A549 (cell line): ENCODE measurements at places on chromosomes 5 and 9. TPM values are rescaled to one million over a fixed set of nuclear protein-coding genes. Genes with fewer than 3 reads are reported as not detected.

DNA sequence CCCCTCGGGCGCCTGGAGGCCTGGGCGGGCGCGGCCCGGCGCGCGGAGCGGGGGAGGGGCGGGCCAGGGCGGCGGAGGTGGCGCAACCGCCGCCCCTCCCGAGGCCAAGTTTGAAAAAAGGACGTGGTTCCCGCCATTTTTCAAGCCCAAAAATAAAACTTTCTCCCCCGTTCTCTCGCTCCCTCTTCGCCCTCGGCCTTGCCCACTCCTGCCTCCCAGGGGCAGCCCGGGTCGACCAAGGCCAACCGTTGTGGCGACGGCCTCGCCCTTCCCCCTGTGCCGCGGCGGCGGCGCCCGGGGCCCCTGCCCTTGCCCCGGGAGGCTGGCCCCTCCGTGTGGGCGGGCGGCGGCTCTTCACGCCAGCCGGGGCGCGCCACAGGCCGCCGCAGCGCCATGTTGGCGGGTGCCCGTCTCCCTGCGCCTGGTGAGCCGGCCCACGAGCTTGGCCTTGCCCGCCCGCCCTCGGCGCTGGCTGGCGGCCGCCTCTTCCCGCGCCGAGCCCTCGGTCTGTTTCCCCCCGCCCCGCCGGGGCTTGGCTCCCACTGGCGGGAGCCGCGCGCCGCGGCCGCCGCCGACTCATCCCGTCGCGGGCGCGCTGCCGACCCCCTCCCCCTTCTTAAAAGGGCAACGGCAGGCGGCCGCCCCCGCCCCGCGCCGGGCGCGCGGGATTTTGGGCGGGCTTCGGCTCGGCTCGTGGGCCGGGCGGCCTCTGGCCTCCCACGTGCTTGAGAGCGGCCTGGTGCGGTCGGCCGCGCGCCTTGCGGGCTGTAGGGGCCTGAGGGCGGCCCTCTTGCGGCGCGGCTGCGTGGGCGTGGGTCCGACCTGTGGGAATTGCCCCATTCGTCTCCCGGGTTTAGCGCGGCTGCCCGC lies 1.3 kb downstream of the ANP32B start:
- DNase-seq = peak; percentile 66

DNA sequence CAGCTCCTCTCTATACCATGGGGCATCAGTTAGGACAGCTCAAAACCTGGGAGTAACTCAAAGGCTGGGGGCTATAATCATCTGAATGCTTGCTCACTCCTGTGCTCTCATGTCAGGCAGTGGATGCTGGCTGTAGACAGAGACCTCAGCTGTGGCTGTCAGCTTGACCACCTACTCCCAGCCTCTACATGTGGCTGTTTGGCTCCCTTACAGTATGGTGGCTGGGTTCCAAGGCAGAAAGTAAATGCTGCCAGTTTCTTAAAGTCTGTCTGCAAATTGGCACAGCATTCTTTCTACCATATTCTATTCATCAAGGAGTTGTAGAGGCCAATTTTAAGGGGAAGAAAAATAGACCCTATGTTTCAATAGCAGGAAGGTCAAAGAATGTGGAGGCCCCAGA lies 66.9 kb downstream of the TMC1 start:
- DNase-seq = no peak

FKBP15 gene
- 14.0 to 14.2 TPM (median 14.1 TPM) in 3 replicates for polyA plus RNA-seq

DNA sequence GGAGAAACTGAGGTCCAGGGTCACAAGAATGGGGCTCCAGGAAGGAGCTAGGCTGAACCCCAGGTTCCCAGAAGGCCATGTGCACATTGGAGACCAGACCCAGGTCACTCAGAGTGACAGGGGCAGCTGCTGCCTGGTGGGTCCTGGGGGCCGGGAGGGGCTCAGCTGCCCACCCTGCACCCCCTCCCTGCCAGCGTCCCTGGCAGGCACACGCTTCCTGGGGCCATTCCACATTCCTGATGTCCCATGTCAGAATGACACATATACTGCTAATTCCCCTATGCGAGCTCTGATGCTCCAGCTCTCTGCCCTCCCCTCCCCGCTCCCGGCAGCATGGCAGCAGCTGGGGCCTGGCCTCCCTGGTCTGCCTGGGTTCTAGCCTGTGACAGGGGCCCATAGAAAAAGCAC lies 14.0 kb downstream of the FGFR4 start:
- no peak for DNase-seq

NEUROG1 gene
- polyA plus RNA-seq = not detected in 3 replicates

DNA sequence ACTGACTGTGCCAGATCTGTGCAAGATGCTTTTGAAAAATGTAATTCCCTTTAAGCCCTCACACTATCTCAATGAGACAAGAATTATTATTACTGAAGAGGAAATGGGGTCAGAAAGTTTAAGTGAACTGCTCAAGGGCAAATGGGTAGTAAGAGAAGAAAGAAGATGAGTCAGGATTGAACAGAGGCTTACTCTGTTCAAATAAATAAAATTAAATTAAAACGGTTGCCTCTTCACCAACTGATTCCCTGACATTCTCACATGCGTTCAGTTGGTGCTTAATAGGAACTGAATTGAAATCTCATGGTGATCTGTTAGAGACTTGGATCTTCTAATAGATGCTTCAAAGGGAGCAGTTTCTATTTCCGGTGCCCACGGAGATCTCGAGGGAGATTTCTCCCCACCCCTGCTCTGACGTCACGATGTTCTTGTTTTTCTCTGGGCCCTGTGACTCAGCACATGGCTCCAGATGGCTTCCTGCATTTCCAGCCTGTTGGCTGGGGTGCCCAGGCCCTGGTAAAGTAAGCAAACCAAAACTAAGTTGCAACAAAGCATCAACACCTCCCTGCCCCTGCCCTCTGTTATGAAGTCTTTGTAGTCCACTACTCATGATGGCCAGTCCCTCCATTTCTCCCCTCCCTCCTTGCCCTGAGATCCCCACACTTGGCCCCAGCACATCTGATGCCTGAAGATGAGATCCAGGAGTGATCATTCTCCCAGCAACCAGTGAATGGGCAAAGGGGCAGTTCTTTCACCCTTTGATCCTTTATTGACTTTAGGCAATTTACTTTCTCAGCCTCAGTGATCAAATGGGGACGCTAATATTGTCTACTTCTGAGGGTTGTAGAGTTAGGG lies 106.1 kb upstream of the CPEB4 start:
- peak; percentile 91 for DNase-seq

GRCh38 chr9:134335061-134335460 lies 8.8 kb downstream of the RXRA start:
- no peak for DNase-seq

GRCh38 chr9:35579130-35579529 lies 25.9 kb upstream of the TESK1 start:
- DNase-seq = no peak

GRCh38 chr5:74622122-74622521 lies 18.4 kb downstream of the ENC1 start:
- no peak for DNase-seq

DNA sequence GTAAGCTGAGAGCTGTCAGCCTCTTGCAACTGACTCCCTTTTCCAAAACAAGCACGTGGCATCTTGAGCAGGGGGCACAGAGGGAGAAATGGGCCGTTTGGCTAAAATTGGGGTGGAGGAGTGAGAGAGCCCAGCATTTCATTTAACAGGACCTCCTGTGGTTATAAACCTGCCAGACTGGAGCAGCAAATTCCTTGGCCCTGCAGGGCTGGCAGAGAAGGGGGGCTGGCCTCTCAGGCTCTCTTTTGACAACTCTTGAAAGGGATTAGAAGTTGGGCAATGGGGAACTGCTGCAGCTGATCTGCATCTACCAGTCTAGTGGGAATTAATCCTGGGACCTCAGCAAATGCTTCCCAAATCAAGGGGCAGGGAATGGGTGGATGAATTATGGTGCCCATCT lies 7.2 kb upstream of the POU4F3 start:
- no peak for DNase-seq

MPDZ gene
- 17.6 to 20.0 TPM (median 19.5 TPM) in 3 replicates for polyA plus RNA-seq

DNA sequence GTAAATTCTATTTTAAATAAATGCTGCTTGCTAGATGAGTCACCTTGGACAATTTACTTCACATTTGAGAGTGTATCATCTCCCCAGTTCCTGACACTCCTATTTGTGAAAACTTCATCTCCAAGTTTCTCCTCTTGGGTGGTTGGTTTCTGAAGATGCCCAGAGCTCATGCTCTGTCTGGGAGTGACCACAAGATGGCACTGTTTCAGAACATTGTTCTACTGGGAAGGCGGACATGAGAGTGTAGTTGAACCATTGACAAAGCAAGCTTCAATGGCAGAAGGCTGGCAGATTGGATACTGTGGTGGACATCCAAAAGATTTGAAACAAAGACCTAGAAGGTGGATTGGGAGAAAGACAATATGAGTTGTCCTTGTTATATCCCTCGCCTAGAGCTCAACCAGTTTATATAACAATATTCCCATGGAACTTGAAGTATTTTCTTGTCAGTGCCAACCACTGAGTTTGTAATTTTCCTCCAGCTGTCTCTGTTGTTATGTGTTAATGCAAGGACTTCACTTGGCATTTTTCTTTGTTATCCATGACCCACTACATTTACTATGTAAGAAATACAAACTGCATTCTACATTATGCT lies 234.3 kb upstream of the ANKH start:
- DNase-seq = peak; percentile 64

DNA sequence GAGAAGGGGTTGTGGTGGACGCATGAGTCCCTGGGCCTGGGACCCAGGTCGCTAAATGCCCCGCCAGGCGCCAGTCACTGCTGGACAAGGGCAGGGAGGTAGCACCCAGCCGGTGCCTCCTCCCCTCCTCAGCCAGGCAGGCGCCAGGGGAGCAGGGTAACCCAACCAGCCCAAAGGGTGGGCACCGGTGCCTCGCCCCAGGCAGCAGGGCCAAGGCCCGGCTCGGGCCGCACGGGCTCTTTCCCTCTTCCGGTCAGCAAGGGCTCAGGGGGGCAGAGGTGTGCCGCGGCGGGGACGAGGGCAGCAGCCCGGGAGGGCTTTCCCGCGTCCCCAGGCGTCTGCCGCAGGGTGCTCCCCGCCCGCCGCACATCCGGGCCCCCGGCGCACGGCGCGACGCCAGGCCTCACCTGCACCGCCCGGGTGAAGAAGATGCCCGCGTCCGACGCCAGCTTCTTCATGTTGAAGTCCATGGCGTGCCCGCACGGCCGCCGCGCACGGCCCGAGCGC lies 393 bp downstream of the SH3GLB2 start:
- DNase-seq = peak; percentile 44

DNA sequence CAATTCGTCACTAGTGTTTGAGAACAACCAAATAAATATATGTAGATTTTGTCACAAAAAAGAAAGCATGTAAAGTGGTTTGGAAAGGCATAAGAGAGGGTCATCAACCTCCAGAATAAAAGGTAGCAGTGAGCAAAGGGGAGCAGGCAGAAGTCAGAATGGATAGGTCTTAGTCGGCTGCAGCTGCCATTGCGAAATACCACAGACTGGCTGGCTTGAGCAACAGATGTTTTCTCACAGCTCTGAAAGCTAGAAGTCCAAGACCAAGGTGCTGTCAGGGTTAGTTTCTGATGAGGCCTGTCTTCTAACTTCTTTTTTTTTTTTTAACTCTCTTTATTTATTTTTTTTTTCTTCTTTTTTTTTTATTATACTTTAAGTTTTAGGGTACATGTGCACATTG lies 208.1 kb upstream of the PIK3R1 start:
- DNase-seq = no peak

FGD3 gene
- polyA plus RNA-seq = 0.18 to 0.26 TPM (median 0.24 TPM) in 3 replicates

SPAG8 gene
- polyA plus RNA-seq = 0.45 to 0.71 TPM (median 0.54 TPM) in 3 replicates

DNA sequence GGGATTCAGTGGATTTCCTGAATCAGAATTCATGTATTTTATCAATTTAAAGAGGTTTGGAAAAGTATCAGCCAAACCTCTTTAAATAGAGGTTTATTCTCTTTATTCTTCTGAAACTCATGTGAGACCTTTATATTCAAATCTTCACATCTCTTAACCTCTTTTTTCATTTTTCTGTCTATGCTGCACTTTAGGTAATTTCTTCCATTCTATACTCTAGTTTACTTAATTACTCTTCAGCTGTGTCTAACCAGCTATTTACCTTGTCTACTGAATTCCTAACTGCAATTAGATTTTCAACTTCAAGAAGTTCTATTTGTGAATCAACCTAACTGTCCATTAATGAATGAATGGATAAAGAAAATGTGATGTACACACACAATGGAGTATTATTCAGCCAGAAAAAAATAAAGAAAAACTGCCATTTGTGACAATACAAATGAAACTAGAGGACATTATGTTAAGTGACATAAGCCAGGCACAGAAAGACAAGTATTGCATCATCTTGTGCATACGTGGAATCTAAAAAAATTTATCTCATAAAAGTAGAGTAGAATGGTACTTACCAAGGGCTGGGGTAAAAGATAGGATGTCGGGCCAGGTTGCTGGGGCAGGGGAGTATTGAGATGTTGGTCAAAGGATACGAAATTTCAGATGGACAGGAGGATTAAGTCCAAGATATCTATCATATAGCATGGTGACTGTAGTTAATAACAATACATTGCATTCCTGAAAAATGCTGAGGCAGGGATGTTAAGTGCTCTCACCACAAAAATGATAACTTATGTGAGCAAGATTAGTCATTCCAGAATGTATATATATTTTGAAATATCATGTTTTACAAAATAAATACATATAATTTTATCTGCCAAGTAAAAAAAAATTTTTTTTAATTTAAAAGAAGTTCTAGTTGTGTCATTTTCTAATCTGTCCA lies 129.5 kb upstream of the LRRTM2 start:
- DNase-seq = no peak

DNA sequence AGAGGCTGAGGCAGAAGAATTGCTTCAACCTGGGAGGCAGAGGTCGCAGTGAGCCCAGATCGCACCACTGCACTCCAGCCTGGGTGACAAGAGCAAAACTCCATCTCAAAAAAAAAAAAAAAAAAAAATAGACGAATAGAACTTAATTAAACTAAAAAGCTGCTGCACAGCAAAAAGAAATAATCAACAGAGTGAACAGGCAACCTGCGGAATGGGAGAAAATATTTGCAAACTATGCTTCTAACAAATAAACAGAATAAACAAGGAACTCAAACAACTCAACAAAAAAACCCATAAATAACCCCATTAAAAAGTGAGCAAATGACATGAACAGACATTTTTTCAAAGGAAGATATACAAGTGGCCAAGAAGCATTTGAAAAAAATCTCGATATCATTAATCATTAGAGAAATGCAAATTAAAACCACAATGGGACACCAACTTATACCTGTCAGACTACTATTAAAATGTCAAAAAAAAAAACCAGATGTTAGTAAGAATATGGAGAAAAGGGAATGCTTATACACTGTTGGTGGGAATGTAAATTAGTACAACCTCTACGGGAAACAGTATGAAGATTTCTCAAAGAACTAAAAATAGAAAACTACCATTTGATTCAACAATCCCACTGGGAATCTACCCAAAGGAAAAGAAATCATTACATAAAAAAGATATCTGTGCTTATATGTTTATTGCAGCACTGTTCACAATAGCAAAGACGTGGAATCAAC lies 21.9 kb upstream of the HRH2 start:
- no peak for DNase-seq

FABP6 gene
- 0.63 to 0.99 TPM (median 0.75 TPM) in 3 replicates for polyA plus RNA-seq

GRCh38 chr9:105341434-105342146 lies 97.1 kb downstream of the SLC44A1 start:
- no peak for DNase-seq

GRCh38 chr9:128124451-128124850 lies 3.1 kb downstream of the PTGES2 start:
- no peak for DNase-seq

STKLD1 gene
- polyA plus RNA-seq = 0.29 to 1.4 TPM (median 1.2 TPM) in 3 replicates

DNA sequence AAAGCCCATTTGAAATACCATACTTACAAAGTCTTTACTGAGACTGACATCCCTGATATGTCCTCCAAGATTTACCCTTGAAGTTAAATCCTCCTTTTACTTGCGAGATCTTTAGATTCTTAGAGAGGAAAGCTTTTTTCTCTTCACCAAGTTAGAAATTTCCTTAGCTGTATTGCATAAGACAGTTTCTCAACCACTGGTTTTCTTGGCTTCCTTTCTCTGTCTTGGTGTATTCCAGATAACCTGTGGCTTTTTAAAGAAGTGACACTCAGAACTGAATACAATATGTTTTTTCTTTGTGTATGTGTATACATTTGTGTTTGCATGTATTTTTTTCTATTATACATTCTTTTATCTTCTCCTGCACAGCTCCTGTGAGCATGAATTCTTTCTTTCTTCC lies 65.0 kb downstream of the SNCAIP start:
- DNase-seq = no peak
